Stimulated activated CD4-positive, alpha-beta T cell treated with anti-CD3 and anti-CD28 coated beads, Interleukin-4, amount 100 ng/mL, for 4 hours (primary cell): ENCODE measurements at places on chromosomes 5 and 9.

GRCh38 chr5:157233515-157233914 lies 32.4 kb upstream of the CYFIP2 start:
- DNase-seq: no peak

DNA sequence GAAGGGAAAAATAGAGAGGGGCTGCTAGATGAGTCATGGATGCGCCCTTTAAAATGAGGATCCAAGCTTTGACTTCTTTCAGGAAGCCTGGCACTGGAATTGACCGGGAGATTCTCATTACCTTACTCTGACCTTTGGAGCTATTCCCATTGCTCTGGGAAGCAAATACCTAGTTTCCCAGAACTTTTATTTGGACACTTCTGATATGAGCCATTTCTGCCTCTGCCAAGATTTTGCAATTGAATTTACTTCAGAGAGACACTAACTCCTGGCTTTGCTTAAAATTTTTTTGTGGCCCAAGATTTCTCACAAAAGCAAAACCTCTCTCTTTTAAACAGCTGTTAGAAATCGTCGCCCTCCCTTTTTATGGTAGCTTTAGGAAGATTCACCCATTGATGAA lies 15.7 kb upstream of the AGXT2 start:
- no peak for DNase-seq

DNA sequence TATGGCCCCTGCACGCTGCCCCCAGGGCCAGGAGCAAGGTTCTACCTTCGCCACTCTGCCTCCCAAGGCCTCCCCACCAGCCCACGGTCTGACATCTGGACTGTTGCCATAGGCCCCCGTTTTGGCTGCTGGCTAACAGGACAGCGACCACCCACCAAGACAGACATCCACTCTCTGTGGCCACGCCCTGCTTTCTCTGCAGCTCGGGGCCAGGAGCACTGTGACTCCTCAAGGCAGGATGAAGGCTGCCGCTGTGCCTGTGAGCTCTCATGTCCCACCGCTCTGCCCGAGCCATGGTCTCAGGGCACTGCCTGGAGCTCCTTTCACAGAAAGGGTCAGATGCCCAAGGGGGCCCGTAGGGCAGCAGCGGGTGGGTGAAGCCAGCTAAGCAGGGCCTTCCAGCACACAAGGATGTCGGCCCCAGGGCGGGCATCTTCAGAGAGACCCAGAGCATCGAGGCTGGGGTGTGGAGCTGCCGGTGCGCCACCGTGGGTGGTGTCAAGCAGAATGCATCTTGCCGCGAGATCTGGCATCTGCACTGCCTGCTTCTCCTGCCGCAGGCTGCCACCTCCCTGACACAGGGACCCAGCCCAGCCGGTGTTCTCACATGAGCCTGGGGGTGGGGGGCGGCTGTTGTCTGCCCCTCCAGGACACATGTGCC lies 92.2 kb upstream of the ADAMTS2 start:
- no peak for DNase-seq

DNA sequence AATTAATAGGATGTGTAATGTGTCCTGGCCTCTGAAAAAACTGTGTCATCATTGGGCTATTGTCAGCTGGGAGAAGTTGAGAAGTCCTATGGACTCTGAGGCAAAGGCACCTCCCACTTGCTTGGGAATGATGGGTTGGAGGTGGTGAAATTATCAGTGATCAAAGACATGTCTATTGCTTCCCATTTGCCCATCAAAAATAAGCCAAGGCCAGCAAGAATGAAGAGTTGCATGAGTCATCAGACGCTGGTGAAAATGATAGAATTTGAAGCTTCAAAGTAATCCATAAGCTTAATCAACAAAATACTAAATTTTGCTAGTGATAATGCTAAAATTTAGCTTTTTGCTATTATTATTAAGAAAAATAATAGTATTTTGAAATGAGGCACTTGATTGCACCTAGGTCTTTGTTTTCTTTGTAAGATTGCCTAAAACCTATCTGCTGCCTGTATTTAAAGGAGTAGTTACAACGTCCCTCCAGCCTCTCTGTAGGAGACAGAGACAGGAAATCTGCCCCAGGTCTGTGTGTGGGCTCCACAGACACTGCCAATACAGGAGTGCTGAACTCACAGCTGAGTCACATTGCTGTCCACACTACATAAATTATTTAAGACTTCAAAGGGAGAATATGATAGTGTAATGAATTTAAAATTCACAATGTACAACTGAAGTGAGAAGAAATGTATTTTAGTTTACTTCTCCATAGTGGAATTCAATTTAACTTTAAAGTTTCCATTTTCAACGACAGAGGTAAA lies 48.4 kb upstream of the APC start:
- no peak for DNase-seq

GRCh38 chr5:71925608-71926091 lies 181.6 kb upstream of the MAP1B start:
- DNase-seq: no peak

DNA sequence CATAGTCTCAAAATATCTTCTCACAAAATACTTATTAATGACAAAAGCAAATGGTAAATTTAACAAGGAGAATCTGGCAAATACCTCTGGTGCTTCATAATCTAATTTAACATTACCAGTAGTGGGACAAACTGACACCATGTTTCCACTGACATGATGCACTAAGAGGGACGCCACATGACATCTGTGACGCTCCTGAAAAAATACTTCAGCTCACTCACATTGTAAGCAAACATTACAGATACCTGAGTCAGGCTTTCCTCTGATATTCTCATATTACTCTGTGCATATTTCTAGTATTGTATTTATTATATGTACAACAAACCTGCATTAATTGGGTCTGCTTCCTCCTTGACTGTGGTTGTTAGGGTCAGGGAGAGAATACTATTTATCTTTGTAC lies 56.7 kb upstream of the OSMR start:
- DNase-seq: no peak

GRCh38 chr5:94691949-94692348 lies 73.5 kb downstream of the SLF1 start:
- no peak for DNase-seq

DNA sequence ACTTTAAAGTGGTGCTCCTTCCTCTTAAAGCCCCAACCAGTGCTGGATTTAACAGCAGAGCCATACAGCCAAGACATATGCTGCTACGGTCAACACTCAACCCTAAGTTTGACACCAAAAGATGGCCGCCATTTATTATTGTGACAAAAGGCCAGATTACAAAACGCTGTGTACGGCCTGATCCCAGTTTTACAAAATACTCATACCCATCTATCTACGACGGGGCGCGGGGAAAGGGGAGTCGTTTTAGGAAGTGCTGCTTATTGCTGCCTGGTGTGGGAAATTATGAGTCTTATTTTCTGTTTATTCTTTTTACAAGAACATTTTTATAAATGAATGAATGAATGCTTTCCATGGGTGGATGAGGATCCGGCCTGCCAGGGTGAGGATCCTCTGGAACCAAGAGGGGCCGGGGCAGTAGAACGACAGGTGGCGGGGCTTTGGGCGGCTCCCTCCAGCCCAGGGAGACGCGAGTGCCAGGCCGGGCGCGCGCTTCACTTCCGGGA lies 457 bp upstream of the IDNK start:
- peak; percentile 49 for DNase-seq

DNA sequence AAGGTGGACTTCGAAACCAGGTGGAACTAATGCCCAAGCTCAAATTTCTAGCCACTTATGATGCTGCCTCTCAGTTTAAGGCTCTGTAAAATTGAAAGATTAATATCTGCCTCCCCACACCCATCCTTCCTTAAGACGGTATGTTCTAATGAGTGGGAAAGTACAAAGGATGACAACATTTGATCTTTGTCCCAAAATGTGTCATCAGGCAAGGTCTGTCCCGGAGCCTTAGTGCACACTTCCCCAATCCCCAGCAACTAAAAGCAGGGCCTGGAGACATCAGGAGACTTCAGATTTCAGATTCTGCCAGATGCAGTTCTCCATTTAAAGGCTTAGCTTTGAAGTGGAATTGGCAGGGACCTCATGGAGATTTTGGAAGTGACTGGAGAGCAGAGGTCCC lies 316.5 kb downstream of the ASTN2 start:
- no peak for DNase-seq

DNA sequence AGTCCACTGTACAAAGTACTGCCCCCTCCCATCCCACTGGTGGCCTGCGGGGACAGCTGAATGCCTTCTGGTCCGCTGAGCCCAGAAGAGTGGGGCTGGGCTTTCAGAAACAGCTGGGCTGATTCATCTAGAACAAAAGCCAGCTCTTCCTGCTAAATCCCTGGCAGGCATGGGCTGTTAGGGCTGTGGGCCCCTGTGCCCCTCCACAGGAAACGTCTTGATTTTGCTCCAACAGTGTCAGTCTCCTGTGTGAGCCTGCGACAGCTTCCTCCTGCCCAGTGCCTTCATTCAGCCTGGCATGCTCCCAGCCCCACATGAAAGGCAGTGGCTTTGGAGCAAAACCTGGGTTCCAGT lies 6.9 kb upstream of the GSN start:
- DNase-seq: no peak

DNA sequence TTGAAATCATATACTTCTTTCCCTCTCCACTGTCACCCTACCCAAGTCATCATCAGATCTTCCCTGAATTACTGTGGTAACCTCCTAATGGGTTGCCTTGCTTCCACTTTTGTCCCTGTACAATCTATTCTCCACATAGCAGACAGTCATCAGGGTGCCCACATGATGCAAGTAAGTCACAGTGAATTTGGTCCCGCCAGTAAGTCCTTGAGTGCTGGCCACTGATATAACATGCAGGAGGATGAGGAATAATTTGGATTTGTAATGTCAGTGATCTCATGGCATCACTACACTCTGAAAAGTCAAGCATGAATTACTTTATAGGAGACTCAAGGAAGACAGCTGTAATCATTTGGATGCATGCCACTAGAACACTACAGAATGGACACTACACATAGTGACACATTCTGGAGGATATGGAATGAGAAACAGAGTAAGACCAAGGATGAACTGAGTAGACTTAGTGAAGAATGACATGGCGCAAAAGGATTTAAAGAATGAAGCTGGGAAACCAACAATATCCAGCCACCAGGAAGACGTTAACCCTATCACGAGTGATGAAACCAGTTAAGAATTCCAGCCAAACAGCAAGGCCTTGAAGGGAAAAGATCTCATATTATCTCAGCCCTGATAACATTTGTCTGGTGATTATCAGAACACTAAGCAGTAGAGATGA lies 28.6 kb downstream of the MARCHF3 start:
- no peak for DNase-seq

DNA sequence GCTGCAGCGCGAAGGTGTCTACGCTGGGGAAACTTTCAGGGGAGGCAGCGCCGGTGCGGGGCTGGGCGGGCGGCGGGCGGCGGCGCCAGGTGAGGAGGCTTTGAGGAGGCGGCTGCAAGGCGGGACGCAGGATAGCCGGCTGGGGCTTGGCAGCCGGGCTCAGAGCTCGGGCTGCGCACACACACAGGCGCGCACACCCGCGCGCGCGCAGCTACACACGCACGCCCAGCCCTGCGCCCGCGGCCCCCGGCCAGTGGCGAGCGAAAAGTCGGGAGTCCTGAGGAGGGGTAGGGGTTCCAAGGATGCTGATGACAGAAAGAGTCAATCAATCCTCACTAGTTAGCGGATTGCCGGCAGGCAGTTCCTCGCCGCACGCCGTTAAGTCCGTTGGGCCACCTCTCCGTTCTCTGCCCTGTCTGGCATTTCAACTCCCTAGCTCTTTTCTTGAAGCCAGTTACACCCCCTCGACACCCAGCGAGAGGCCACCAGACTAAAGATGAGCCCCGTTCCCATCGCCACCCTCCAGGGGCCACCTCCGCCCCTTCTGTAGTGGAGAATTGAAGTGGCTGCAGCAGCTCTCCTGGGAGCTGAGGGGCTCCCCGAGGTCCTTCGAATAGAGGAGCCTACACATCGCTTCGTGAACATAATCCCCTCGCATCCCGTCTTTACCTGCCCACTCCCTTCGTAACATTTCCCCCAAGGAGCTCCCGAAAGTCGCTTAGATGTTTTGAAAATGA lies 1640.3 kb upstream of the C9orf72 start:
- no peak for DNase-seq

GRCh38 chr5:9903801-9904200 lies 273.6 kb upstream of the TAS2R1 start:
- DNase-seq: no peak

DNA sequence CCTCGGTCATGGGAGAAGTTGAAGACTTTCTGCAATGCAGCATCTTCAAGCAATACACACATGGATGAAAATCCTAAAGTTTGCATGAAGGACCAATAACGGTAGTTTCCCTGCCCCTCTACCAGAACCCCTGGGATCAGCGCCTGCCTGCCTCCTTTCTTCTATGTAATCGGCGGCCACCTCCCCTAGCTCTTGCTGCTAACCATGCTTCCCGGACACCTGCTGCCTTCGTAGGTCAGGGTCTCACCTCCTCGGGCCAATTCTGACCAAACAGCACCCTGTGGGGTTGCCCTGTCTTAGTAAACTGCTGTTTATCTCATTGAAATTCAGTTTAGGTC lies 388 bp upstream of the MED10 start:
- no peak for DNase-seq

GRCh38 chr9:125529589-125530515 lies 177.2 kb downstream of the MAPKAP1 start:
- no peak for DNase-seq

- DNase-seq: no peak
These were observed 167.7 kb upstream of the RASA1 start for GRCh38 chr5:87099968-87100367.

GRCh38 chr5:96634881-96635280 lies 27.3 kb upstream of the CAST start:
- no peak for DNase-seq

DNA sequence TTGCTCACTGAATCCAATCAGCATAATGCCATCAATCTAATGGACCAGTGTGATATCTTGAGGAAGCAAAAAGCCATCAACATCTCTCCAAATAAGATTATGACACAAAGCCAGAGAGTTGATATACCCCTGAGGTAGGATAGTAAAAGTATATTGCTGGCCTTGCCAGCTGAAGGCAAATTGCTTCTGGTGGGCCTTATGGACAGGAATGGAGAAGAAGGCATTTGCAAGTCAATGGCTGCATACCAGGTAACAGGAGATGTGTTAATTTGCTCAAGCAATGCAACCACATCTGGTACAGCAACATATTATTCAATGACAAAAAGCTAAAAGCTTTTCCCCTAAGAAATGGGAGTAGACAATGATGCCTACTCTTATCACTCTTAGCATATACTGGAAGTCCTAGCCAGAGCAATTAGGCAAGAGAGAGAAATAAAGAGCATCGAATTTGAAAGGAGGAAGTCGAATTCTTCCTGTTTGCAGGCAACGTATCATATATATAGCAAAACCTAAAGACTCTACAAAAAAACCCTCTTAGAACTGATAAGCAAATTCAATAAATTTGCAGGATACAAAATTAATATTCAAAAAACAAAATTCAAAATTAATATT lies 216.1 kb upstream of the RASA1 start:
- no peak for DNase-seq

DNA sequence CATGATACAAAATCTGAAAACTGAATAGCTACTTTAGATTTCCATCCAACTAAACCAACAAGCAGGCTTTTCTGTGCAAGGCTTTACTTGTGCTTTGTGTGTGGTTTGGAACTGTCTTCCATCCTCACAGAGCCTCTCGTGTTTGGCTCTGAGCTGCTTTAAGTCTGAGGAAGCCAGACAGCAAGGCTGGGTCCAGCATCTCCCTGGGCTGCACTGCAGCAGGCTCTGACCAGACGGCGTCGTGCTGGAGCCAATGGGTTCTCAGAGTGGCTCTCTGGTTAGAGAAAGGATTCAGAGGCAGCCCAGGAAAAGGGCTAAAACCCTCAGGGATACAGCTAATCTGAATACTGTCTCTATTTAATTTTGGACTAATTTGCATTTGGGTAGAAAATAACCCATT lies 207.9 kb upstream of the EFNA5 start:
- DNase-seq: no peak

GRCh38 chr5:175383350-175383749 lies 60.6 kb downstream of the DRD1 start:
- no peak for DNase-seq
